ENCODE measurements at places on chromosomes 6 and 20.

DNA sequence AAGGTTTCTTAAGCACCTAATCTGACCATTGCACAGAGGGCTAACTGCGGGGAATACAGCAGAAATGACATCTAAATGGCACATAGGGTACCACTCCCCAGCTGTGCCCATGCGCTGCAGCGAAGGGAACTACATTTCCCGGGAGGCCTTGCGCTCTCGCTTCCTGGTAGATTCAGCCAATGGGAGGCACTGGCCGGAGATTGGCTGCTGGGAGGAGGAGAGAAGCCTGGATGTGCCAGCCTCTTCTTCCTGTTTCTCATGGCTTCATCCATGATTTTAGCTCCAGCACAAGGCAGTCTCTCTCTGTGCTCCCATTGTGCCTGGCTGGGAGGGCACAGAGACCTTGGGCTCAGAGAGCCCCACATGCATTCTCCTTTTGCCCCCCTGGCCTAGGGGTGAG lies 101.7 kb upstream of the FOXA2 start:
- DNase-seq: peak; percentile 40

GRCh38 chr6:30074331-30075093 lies 1.1 kb downstream of the RNF39 start:
- DNase-seq: no peak

DNA sequence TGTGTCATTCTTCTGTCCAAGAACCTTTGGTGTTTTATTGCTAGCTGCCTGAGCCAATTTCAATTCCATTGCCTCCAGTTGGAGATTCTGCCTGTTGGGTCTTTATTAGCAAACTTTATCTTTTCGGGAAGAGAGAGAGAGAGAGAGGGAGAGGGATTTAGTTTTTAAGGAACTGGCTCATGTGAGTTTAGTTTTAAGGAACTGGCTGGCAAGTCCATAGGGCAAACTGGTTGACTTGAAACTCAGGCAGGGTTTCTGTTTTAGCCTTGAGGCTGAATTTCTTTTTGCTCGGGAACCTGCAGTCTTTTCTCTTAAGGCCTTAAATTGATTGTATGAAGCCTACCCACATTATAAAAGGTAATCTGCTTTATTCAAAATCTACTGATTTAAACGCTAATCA lies 23.0 kb downstream of the BCKDHB start:
- DNase-seq: no peak

GRCh38 chr20:11376998-11377397 lies 540.7 kb upstream of the BTBD3 start:
- DNase-seq: no peak

DNA sequence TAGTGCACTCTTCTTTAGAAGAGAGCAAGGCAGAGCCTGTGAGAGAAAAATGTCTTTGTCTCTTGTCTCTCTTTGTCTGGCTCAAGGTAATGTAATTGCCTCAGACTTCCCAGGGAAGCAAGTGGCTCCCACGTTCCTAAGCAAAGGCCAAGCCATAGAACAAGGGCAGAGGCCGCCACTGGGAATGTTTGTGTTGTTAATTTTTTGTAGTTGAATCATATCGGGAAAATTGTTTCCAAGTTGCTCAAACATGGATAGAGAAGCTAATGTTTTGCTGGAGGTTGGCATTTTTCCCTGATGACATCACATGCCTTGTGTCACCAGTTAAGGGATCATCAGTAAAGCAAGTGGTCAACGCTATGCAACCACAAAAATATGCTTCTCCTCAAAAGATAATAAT lies 211.5 kb upstream of the FOXA2 start:
- peak; percentile 95 for DNase-seq

GRCh38 chr6:134175532-134176263 lies 123.3 kb upstream of the SLC2A12 start:
- DNase-seq: no peak

DNA sequence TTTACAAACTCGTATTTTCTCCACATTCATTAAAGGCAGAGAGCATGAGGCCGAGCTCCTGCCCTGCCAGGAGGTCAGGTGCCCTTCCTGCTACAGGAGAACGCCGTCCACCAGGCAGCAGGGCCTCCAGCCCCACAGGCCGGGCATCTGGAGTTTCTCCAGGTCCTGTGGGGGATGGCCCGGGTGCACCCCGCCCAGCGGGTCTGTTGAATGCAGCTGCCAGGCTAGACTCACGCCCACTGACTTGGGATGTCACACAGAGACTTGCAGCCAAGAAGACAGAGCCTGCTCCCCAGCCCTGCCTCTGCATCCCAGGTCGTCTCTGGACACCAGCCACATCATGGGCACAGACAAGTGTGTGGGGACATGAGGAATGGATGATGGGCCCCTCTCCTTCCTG lies 376.4 kb downstream of the CDH4 start:
- DNase-seq: no peak

GRCh38 chr6:98215531-98215930 lies 618.8 kb upstream of the POU3F2 start:
- no peak for DNase-seq

GRCh38 chr6:161227004-161227960 lies 46.6 kb downstream of the AGPAT4 start:
- no peak for DNase-seq
